ENCODE measurements at places on chromosomes 16 and 17.

DNA sequence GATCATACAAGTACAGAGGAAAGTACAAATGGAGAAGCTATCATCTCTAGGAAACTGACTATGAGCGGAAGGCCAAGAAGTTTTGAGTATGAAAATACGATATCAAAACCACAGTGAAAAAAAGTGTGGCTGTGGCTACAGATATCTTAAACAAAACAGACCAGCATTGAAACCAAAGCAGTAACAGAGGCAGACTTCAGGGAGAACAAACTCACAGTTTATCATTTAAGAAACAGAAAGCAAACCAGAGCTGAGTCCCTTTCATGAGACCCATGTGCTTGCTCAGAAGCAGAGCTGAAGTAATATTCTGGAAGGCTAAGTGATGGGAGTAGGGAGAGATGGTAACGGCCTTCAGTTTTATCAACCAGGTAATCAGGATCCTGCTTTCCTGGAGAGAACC is 317.8 kb downstream of the CA10 start:
- DNase-seq: no peak

DNA sequence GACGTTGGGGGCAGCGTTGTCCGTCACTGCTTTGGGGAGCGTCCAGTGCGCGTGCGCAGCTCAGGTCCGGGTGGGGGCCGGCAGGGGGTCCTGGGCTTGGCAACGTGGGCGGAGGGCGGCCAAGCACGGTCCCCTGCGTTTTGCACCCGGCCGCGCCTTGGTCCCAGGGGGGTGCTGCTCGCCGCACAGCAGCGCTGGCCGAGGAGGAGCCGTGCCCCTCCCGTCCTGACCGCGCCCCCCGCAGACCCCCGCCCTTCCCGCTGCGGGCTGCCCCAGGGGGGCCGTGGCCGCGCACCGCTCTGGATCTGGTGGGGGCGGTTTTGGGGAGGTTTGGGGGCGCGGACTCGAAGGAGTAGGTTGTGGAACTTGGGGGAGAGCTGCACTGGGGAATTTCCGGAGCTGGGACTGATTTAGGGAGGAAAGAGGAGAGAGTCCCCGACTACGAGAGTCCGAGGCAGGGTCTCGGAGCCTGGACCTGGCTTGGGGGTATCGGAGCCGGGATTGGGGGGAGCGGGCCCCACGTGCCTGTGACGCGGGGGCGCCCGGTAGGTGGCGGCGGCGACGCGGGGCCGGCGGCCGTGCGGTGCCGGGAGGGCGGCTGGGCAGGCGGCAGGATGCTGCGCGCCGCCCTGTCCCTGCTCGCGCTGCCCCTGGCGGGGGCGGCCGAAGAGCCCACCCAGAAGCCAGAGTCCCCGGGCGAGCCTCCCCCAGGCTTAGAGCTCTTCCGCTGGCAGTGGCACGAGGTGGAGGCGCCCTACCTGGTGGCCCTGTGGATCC is at the start of gene SLC9A5:
Gene SLC9A5, plus strand, starts transcription at position 579 of the 777 bp plus-strand sequence. Its CDS starts 36 bp downstream, at position 615.
- no peak for DNase-seq

DNA sequence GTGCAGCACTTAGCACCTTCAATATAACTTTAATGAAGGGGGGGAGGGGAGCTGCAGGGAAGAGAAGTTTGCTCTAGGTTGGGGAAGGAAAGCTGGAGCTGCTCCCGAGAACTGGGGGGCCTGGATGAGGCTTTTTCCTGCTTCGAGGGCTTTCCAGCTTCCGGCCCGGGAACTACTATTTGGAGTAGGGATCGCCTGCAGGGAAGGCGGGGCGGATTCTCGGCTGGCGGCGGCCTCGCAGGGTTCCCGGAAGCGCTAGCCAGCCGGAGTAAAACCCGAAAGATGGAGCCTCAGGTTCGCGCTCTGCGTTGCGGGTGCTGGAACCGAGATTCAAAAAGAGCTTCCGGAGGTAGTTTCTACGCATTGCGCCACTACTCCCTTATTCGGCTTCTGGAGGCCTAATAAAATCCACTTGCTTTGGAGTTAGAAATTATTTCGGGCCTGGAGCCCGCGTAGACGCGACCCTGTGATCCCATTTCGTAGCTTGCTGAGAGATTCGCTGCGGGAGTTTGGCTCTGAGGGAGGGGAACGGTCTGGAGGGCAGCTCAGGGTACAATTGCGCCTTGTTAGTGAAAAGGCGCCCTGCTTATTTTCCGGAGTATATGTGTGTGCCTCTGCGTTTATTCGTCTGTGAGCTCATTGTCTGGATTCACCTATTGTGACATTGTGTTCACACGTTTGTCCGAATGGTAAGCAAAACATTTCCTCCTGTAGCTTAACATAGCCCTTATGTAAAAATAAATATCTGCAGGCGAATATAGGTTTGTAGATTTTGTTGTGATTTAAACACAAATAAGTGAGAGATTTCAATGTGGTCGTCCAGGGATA is 652 bp downstream of the PRAC2 start:
- no peak for DNase-seq

DNA sequence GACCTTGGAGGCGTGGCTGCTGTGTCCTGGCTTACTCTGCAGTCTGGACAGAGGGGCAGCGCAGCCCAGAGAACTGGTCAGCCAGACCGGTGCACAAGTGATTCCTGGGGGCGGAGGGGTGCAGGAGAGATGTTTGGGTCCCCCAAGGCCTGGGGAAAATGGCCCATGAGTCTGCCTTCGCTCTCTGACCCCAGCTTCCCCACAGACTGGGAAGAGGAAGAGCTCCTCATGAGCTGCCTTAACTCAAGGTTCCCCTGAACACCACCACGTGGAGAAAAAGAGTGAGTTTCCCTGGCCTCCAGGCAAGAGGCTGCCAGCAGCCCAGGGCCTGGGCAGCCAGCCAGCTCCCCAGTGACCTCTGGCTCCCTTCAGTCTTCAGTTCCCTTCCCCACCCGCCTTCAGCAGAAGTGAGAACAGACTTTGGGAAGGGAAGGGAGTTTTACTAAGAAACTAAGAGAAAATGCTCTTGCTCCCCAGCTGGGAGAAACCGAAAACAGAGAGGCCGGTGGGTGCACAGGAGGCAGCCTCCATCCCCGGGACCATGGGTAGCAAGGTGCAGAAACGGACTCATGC is 2.0 kb upstream of the C17orf99 start:
- DNase-seq: peak; percentile 98

DNA sequence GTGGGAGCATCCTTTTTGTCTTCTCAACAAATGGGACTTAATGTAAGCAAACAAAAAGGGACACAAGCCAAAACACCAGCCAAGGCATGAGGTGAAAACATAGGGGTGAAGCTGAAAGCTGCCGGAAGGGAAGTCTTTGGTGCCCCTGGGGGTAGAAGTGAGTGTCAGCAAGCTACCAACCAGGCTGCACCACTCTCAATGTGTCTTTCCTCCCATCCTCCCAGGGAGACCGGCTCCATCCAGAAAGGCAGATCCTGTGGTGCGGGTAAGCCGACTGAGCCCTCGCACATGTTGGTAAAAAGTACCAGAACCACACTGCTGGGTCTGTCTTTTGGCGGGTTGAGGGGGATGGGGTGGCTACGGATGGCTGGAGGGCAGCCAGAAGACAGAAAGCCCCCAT is 52.0 kb upstream of the SREBF1 start:
- DNase-seq: no peak

- no peak for DNase-seq
These were observed 3.9 kb upstream of the PDK2 start for GRCh38 chr17:50090971-50091917.

DNA sequence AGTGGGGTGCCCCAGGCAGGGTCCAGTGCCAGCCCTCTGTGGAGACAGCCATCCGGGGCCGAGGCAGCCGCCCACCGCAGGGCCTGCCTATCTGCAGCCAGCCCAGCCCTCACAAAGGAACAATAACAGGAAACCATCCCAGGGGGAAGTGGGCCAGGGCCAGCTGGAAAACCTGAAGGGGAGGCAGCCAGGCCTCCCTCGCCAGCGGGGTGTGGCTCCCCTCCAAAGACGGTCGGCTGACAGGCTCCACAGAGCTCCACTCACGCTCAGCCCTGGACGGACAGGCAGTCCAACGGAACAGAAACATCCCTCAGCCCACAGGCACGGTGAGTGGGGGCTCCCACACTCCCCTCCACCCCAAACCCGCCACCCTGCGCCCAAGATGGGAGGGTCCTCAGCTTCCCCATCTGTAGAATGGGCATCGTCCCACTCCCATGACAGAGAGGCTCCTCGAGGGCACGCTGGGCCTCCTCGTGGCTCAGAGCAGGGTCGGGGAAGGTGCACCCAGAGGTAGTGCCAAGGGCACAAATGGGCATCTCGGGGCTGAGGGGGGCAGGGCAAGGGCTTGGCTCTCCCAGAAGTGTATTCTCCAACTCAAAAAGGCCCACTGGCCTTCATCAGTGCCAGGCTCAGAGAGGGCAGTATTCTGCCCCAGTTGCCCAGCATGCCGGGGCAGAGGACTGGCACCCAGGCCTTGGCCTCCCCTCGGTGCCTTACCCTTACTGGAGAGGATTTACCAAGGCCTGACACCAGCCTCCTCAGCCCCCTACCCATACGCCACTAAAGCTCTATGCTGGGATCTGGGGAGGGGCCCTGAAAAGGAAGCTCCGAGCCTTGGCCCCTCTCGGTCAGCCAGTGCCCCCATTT is at the start of gene CDH5:
Gene CDH5, plus strand, starts transcription at position 259 of the 867 bp plus-strand sequence. CDS start 12,647 bp downstream, outside the sequence.
- DNase-seq: peak; percentile 12

DNA sequence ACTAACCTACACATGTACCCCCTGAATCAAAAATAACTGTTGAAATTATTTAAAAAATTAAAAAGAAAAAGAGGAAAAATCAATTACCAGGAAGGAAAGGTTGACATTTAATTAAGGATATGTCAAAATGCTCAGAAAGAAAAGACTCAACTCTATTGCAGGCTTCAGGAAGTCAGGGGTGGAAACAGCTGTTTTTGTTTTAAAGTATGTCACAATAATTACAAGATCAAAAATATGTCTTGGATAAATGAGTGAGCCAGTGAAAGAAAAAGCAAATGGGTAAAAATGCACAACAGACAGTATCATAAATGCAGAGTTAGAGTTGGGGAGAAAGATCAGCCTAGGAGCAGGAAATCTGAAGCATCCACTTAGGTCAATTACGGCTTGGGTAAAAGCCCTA is 146.0 kb downstream of the CDH11 start:
- DNase-seq: no peak

GRCh38 chr17:68605914-68606313 is 4.7 kb upstream of the FAM20A start:
- peak; percentile 24 for DNase-seq

- DNase-seq: peak; percentile 64
These were observed 2.0 kb downstream of the KLHL11 start for GRCh38 chr17:41863074-41863848.

DNA sequence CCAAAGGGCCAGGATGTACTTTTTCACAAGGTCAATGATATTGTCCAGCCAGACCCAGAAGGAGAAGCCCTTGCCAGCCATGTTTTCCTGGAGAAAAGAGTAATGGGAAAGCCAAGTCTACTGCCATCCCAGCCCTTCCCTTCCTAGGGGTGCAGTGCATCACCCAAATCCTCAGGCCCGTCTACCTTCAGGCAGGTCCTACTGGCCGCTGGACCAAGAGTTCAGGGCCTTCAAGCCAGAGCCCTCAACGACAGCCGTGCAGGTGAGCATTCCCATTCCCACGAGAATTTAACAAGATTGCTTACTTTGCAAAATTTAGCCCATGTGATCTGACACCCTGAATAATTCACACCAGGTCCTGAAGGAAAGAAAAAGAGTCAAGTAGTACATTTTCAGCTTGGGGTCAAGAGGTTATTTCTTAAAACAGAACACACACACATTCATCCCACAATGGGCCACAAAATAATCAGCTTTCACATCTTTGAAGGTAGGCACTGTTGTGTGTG is 35.0 kb downstream of the STAT5A start:
- no peak for DNase-seq

DNA sequence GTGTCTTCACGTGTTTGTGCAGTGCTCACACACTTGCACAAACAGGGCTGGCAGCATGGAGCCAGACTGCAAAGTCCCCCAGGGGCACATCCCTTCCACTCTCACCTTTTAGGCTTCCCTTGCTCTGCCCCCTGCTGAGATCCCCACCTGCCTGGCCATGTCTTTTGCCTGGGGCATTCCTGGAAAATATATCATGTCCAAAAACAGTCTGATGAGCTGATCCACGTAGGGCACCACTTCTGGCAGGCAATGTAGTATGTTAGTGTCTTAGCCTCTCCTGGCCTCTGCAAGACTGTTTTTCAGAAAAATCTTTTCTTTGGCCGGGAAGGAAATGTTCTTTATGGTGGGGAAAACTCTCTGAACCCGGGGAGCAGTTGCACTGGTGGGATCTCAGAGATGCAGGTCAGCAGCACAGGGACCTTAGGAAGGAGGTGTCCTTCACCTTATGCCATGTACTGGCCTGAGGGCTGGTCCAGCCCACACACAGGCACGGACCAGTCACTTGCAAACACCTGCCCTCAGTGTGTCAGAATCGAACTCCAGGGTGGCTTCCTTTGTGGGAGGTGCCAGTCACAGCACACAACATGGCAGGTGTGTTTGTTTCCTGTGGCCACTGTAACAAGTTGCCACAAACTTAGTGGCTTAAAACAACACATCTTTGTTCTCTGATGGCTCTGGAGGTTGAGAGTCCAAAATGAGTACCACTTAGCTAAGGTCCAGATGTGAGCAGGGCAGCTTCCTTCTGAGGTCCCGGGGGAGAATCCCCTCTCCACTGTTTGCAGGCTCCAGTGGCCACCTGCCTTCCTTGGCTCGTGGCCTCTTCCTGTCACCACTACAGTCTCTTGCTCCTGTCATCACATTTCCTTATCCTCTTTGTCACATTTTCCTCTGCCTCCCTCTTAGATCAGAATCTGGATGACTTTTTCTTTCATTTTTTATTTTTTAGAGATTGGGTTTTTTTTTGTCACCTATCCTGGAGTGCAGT is 46.6 kb downstream of the MPRIP start:
- DNase-seq: no peak

DNA sequence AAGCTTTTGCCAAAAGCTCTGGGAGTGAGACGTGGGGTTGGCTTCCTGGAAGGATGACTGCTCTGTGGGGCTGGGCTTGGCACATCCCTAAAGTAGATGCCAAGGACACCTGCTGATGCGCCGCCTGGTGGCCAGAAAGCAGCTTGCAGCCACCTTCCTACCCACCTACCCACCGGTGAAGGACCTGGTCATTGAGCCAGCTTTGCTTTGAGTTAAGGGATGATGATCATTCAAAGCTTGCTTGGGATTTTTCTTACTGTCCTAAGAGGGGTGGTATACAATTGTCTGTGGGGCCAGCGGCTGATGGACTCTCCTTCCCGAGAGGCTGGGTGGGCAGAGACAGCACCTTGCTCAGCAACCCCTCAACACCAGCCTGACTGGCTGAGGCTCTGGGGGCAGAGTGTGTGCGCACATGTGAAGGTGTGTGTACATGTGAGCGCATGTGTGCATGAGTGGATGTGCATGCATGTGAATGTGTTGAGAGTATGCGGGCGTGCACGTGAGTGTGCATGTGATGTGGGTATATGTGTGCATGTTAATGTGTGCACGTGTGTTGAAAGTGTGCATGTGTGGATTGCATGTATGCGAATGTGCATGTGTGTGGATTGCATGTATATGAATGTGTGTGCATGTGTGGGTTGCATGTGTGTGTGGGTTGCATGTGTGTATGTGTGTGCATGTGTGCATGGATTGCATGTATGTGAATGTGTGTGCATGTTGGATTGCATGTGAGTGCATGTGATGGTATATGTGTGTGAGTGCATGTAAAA is 18.6 kb downstream of the C1QTNF1 start:
- DNase-seq: peak; percentile 52

Measured in inflammatory macrophage (primary cell).